Stimulated activated CD8-positive, alpha-beta memory T cell treated with anti-CD3 and anti-CD28 coated beads, Interleukin-12 subunit alpha, Interleukin-12 subunit beta, amount 100 ng/mL, for 1 hour (primary cell): ENCODE measurements at places on chromosomes 3 and 15.

- DNase-seq: peak; percentile 2
These were observed 620 bp downstream of the ABHD5 start for GRCh38 chr3:43691120-43691995.

DNA sequence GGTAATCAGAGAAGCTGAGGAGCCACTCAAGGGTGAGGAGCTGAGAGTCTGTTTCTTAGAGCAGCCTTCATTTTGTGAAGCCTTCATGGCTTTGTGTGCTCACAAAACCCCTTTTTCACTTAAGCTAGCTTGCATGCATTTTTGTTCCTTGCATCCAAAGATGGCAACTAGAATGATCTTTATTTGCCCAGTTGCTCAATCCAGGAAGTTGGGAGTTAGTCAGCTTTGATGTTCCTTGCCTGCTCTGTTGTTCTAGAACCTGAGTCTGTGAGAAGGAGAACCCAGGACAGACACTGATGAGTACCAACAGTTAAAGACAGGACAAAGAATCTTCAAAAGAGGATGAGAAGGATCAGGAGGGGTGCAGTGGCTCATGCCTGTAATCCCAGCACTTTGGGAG lies 81.8 kb downstream of the IL20RB start:
- no peak for DNase-seq

DNA sequence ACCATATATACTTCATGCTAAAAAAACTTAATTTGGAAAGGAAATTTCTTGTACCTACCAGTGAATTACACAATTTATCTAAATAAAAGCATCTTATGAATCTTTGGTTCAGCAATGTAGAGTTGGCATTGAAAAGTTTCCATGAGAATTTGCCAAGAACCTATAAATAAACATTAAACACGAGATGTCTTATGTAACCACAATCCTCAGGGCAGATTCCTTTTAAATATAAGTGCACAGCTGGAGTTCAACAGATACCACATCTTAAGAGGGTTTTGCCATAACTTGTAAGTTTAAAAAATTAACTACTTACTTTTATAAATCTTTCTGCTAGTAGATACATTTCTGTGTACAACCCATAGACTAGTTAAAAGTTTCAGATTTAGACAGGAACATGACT lies 499.3 kb upstream of the ARRDC4 start:
- DNase-seq: no peak

- no peak for DNase-seq
These were observed 5.3 kb downstream of the FGD5 start for GRCh38 chr3:14823910-14824629.

DNA sequence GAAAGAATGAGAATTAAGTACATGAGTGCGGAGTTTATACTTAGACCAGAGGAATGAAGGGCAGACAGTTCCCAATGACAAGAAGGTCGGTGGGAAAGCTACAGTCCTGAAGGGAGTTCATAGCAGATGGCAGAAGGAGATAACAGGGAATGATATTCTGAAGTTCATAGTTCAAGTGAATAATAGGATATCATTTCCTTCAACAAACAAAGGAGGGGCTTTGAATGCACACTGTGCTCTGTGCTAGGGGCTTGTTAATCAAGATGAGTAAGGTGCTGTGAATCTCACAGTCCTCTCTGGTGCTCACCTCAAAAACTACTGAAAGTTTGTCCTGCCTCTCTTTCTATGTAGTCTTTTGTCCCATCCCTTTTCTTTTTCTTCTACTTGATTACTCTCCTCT lies 41.9 kb downstream of the SIDT1 start:
- no peak for DNase-seq

GRCh38 chr15:88636050-88636449 lies 2.8 kb upstream of the ISG20 start:
- peak; percentile 47 for DNase-seq
